ENCODE measurements at places on chromosomes 1 and 21. TPM values are rescaled to one million over a fixed set of nuclear protein-coding genes. Genes with fewer than 3 reads are reported as not detected.

DNA sequence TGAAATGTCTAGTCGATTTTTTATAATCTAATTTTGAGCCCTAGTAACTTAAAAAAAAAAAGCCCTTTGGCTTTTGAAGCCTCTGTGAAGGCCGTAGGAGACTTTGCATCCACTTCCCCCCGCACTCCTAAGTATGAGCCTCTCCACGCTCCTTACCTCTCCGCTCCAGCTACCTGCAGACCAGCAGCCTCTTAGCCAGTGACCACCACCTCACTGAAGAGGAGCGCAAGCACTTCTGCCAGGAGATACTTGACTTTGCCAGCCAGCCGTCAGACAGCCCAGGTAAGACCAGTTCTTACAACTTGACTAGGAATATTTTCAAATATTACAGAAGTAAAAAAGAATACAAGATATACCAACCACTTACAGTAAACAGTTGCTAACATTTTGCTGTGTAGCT, 27.4 kb upstream of the PWP2 start:
- no peak for DNase-seq

GRCh38 chr1:156712626-156713025, 7.2 kb upstream of the CRABP2 start:
- DNase-seq, result no peak

GRCh38 chr1:200674838-200675587, 5.3 kb upstream of the DDX59 start:
- DNase-seq, result no peak

The IL19 gene
- total RNA-seq, result not detected

GRCh38 chr1:79353224-79353623, 346.7 kb upstream of the ADGRL4 start:
- DNase-seq, result no peak

All from osteocyte (in vitro differentiated cells).